ENCODE measurements at places on chromosomes 12 and 14.

- no peak for DNase-seq
These were observed 155.5 kb downstream of the ZFP36L1 start for GRCh38 chr14:68637106-68638021.

- no peak for DNase-seq
These were observed 321.1 kb upstream of the PRICKLE1 start for GRCh38 chr12:42910656-42911055.

GRCh38 chr12:106115440-106115839 lies 23.3 kb downstream of the NUAK1 start:
- DNase-seq = no peak

- DNase-seq = no peak
These were observed 12.2 kb downstream of the RAD9B start for GRCh38 chr12:110514363-110514762.

DNA sequence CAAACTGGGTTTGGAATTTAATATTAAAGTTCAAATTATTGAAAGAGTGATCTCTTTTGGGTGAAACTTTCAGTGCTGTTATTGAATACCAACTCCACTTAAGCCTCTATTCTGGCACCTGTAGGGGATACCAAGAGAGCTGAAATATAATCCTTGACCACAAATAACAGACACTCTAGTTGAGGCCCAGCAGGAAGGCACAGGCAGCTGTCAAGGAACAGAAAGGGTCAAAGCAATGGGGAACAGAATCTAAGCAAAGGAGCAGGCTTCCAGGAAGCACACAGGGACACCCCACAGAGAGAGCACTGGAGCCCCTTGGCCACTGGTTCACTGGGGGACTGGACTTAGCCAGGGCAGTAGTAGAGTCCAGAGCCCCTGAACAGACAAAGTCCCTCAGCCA lies 120.9 kb upstream of the SFSWAP start:
- no peak for DNase-seq
